NCI-H774 (cell line): ENCODE measurements at places on chromosomes 2 and 18.

DNA sequence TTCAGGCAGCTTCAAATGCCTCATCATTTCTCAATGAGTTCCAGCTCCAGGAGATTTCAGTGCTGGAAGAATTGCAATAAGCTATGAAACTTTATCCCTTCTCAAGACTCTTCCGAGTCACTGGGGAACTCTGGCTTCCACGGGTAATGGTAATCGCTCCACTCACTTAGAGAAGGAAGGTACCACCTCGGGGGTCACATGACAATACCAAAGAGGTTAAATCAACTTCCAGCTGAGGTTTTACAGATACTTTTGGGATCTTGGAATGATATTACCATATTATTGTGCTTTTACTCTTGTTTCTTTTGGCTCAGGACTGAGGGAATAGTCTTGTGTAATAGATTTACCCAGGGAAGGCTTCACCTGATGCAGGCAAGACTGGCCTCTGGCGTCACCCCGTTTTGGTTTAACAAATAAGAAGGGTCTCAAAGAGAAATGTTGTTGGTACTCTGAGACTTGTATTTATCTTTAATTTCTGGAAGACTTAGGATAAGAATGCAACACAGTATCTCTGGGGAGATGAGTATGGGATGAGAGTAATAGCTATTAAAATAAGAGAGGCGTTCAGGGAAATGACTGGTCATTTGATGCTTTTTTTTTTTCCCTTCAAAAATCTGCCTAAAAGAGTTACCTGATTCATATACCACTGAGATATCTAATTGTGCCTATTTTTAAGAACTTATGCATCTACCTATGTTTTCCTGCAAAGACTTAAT is 316.9 kb upstream of the ZEB2 start:
- DNase-seq, result no peak

DNA sequence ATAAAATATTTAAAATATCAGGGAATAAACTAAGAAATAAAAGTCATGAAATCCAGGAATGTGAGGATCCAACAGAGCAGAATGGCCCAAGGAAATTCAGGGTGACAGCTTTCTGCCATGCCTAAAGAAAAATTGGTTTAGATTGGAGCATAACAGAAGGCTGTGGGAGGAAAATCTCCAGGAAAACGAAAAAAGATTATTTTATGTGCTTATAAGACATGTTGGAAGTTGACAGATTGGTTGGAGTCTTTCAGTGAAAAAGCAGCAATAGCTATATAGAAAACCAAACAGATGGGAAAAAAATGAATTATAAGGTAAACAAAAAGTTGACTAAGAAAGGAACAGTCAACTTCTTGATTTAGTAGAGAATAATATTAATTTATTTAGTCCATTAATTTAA is 203.9 kb downstream of the ZRANB3 start:
- DNase-seq, result no peak

- no peak for DNase-seq
Measured at GRCh38 chr2:221822416-221822815, 250.3 kb upstream of the EPHA4 start.

DNA sequence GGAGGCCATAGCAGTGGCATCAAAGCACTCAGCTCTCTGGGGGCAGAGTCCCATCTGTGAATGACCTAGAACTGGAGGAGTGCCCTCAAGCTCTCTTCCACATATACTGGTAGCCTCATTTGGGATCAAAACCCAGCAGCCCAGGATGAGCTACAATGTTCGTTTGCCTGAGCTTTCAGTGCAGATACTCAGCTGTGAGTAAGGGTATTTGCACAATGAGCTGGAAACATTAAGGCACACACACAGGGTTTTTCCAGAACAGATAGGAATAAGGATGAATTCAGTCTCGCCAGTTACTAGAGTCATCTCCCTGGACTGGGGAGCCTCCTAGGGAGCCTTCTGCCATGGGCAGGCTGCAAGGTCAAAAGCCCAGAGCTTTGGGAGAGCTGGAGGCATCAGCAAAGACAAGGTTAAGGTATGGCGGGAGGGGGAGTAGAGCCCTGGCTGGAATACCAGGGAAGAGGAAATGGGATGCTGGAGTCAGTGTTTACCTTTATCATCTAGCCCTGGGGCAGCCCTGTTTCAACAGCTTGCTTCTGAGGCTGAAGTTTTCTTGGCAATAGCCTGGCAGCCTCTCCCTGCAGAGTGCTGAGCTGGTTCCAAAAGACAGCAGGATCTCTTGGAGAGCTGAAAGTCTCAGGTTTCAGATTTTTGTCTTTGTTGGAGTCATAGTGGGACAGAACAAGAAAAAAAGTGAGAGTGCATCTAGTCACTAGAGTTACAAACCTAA is 187.7 kb downstream of the LOXHD1 start:
- no peak for DNase-seq

DNA sequence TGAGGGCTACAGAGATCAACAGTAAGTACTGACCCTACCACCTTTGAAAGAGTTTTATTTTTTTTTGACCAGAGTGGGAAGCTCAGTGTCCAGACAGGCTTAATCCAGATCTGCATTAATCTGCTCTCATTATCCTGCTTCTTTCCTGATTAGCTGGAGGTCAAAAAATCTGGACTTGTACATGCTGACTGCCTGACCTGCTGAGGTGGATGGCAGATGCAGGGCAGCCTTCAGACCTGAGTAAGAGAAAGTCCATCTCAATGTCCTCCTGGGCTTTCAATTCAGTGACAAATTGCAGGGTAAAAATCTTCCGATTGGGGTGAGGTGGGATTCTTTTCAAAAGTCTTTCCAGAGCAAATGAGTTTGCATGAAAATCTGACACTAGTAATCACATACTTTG is 998.8 kb upstream of the PIK3C3 start:
- DNase-seq, result no peak

DNA sequence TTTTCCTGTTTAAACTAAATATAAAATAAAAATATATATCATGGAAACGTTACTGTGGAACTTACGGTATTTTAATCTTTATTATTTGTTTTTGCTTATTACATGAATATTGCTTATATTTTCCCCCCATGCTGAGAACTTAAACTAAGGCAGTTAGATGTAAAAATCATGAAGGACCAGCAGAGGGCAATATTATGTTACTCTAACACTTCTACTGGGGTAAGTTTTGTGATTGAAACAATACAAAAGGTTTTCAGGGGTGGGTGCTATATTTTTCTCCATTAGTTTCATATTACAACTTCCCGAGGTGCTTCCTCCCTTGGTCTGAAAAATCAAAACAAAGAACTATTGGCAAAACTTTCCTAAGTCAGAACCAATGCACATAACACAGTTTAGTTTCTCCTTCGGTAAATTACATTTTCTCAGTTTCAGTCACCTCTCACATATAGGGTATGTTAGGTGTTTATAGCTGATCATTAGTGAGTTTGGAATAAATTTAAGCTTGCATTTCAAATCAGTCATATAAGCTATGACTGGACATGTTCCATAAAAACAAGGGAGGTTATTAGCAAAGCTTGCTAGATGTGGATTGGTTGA is 54.8 kb downstream of the ZNF407 start:
- DNase-seq, result peak; percentile 32

GRCh38 chr2:98149333-98149697 is 62.3 kb downstream of the VWA3B start:
- no peak for DNase-seq

DNA sequence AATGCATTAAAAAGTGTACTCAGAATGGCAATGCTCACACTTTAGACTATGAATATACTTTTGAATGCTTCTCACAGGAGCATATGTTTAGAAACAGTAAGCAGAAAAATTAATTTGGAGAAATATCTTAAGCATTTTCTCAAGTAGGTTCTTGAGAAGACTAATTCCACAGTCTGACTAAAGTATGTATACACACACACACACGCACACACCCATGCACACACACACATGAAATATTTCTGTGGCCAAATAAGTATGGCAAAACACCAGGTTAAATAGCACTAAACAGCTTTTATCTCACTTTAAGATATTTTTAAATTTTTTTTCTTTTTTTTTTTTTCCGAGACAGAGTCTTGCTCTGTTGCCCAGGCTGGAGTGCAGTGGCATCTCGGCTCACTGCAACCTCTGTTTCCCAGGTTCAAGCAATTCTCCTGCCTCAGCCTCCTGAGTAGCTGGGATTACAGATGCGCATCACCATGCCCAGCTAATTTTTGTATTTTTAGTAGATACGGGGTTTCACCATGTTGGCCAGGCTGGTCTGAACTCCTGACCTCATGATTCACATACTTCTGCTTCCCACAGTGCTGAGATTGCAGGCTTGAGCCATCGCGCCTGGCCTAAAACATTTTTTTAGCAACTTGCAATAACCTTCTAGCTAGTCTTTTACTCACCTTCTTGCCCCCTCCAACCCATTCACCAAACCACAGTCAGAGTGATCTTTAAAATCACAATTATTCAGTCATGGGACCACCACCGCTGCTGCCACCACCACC is 67.5 kb upstream of the SCG2 start:
- no peak for DNase-seq

- no peak for DNase-seq
Measured at GRCh38 chr18:36594621-36595020, 234.2 kb downstream of the TPGS2 start.

GRCh38 chr2:2466534-2466933 is 135.5 kb upstream of the MYT1L start:
- DNase-seq, result no peak

DNA sequence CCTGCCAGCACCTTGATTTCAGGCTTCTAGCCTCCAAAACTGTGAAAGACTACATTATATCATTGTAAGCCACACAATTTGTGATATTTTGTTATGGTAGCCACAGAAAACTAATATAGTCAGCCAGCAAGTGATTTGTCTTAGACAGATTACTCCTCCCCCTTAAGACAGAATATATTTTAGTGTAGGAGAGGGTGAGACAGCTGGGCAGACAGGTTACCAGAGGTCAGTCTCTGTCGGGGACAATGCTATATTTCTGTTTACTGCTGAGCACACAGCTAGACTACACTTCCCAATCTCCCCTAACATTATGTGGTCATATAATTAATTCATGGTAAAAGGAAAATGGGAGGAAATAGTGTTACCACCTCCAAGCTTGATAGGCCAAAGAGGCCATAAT is 185.8 kb upstream of the PIK3C3 start:
- DNase-seq, result no peak

- no peak for DNase-seq
Measured at GRCh38 chr2:44692821-44693220, 248.7 kb upstream of the SIX3 start.

DNA sequence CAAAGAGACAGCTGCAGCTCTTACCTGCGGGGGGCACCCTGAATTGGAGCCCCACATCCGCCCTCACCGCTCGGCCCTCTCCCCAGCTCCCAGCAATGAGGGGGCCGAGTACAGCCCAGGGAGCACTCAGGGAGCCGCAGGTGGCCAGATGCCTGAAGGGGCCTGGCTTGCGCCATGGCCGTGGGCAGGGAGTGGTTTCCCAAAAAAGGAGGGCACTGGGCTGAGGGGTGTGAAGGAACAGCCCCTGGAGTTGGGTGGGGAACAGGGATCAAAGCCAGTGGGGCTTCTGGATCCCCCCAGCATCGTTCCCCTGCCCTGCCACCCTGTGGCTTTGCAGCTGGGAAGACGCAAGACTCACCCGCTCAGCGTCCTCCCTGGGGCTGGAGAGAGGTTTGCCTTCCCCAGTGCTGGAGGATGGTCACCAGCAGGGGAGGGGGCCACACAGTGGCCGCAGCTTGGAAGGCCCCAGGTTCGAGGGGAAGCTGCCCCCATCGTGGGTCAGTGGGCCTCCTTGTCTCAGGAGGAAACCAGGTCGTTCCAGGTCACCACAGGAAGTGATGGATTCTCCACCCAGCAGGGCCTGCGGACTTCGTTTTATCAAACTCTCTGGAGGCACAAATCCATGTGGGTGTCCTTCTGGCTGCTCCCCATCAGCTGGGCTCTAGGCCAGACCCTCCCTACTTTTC is 68.2 kb upstream of the HPCAL1 start:
- DNase-seq, result no peak
